Mesenchymal stem cell (in vitro differentiated cells and primary cell): ENCODE measurements at places on chromosomes 11 and 22.

DNA sequence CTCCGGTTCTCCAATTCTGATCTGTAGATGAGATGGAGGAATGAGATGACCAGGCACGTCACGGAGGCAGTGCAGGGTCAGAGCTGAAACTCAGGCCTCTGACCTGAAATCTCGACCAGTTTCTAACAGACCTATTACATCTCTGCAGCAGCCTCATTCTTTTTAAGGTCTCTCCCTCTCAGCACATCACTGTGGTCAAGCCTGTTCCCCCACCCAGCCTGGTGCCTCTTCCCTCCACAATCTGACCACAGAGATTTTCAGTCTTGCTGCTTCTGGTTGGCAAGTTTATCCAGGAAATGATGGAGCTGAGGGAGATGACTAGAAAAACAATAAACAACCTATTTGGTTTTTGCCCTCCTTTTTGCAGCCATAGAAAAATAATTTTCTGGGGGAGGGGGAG, 9.5 kb downstream of the GRAMD1B start:
- DNase-seq = no peak

DNA sequence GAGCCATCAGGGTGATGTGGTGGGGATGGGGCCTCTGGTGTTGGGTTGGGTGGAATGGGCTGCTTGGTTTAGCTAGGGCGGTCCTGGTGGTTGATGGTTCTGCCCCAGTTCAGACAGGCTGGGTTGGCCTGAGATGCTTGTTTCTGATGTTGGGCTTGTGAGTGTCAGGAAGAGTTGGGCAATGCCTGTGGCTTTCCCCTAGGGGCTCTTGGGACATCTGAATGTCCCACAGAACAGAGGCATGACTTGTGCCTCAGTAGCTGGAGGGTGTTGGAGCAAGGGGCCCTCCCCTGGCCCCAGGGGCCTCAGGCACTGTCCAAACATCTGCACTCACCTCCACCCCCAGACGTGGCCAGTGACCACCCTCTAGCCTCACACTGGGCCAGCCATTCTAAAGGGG, 14.0 kb upstream of the CTSD start:
- DNase-seq = no peak

GRCh38 chr11:17778956-17779860, 44.6 kb downstream of the KCNC1 start:
- DNase-seq = no peak

GRCh38 chr22:46058091-46058420, 81.1 kb upstream of the WNT7B start:
- no peak for DNase-seq

- DNase-seq = no peak
These were observed 40.4 kb upstream of the ETS1 start for GRCh38 chr11:128627666-128628324.

DNA sequence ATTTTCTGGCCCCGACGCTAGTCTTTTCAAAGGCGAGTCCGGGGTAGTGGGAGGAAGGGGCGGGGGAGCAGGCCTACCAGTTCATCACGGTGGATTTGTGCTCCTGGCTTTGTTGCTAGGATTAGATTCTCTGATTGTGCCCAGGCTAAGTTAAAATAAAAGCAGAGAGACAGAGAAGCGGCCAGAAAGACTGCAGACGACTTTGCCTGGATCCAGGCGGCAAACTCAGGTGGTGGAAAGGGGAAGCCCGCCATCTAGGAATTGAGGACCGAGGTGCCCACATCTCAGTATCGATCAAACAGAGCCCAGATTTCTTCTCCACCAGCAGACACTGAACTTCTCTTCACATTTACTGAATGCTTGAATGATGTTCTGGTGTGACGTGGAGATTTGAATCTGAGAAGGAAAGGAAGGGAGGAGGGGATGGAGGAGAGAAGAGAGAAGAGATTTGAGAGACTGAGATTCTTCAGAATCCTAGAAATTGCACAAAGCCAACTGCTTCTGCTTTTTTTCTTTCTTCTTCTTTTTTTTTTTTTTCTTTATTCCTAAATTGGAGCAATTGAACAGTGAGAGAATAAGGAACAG, 2.7 kb downstream of the FAT3 start:
- no peak for DNase-seq

DNA sequence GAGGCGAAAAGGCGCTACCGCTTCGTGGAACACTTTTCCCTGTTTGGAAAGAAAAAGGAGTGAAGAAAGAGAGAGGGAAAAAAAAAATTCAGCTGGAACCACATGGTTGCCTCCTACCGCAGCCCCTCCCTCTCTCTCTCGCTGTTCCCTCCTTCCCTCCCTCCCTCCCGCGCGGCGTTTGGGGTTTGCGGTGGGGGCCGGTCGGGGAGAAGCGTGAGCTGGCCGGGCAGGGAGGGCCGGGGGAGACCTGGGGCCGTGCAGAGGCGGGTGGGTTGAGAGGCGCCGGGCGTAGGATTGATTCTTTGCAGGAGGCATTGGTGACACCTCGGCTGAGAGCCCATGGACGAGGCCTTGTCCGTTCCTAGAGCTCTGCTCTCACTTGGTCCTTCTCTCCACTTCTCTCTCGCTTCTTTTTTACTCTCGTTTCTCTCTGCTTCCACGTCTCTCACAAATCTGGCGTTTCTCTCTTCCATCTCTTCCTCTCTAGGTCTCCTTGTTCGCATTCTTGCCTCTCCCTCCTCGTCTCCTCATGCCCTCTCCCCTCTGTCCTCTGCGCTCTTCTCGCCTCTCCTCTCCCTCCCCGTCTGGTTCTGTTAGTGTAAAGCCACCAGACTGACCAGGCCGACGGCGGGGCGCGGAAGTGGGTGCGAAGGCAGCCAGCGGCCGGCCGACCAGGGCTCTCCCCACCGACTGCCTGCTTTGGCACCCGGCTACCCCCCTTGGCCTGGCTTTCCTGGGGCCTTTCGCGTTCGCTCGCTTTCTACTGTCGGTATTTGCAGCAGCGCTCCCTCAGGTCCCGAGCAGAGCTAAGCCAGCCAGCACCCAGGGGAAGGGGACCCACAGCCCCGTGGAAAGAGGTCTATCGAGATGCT, at the start of gene CLMP:
Gene CLMP (minus strand): TSS at position 61 of the 872 bp plus-strand sequence. CDS start 308 bp downstream, outside the sequence.
- peak; percentile 74 for DNase-seq

GRCh38 chr11:64337538-64338249, 2.3 kb upstream of the CCDC88B start:
- DNase-seq = no peak

DNA sequence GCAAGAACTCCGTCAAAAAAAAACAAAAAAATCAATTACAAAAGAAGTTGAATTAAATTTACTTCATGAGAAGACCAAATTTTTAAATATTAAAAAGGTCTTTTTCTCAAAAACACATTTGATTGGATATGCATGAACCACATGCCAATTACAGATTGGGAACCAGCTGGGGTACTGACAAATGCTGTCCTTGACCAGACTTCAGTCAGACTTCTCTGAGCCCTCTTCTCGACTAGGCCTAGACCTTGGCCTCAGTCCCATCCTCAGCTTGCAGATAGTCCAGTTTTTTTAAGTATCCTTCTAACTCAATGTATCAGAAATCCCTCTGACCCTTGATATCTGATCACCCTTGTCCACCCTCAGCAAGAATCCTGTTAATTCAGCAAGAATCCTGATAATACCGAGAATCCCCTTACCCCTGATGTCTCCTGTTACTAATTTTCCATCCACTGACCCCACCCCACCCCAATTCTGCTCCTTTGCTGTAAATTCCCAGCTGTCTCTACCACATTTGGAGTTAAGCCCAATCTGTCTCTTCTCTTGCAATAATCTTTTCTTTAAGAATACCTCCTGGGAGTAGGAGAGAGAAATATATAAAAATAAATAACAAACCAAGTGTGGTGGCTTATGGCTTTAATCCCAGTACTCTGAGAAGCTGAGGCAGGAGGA, 30.9 kb downstream of the OR4D9 start:
- DNase-seq = no peak

DNA sequence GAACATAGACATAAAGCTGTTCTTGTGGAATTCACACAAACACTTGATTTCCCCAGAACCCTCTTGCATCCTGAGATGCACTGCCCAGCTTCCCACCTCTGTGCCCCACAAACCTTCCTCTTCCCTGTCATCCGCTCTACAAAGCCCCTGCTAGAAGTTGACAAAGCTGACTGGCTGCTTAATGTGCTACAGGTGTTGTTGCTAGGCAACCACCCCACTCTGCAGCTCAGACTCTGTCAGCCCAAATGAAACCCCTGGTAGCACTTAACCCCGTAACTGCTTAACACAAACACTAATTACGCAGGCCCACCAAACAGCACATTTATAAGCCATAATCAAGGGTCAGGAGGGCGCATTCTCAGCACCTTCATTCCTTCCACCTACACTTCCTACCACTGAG, 172.0 kb upstream of the CADM1 start:
- no peak for DNase-seq

- peak; percentile 74 for DNase-seq
These were observed 18.3 kb upstream of the MICALL1 start for GRCh38 chr22:37887584-37888378.

GRCh38 chr11:13465909-13466371, 2.9 kb upstream of the BTBD10 start:
- DNase-seq = peak; percentile 55

GRCh38 chr11:80281194-80281593, 840.4 kb upstream of the TENM4 start:
- DNase-seq = no peak

GRCh38 chr22:47606426-47606825, 844.0 kb downstream of the TBC1D22A start:
- no peak for DNase-seq

GRCh38 chr11:20759541-20759940, 90.2 kb downstream of the NELL1 start:
- DNase-seq = no peak

DNA sequence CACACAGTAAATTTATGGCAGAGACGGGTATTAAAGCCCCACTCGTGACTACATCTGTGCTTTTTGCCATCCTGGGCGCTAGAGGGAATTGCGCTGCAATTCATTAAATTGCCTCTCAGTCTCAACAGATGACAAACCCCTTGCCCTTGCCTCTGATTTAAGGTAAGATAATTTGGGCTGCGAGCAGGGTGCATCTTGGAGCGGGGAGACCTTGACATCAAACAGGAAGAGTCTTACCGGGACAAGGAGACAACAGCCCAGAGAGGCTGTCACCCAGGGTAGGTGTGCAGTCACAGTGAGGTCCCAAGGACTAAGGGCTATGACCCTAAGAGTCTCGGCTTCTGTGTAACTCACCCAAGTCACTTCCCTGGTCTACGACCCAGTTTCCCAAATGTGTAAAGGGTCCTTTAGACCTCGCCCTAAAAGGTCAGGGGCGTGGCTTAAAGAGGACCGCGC, 449 bp upstream of the TOM1 start:
- no peak for DNase-seq

GRCh38 chr11:131043251-131043650, 127.0 kb upstream of the SNX19 start:
- DNase-seq = no peak

DNA sequence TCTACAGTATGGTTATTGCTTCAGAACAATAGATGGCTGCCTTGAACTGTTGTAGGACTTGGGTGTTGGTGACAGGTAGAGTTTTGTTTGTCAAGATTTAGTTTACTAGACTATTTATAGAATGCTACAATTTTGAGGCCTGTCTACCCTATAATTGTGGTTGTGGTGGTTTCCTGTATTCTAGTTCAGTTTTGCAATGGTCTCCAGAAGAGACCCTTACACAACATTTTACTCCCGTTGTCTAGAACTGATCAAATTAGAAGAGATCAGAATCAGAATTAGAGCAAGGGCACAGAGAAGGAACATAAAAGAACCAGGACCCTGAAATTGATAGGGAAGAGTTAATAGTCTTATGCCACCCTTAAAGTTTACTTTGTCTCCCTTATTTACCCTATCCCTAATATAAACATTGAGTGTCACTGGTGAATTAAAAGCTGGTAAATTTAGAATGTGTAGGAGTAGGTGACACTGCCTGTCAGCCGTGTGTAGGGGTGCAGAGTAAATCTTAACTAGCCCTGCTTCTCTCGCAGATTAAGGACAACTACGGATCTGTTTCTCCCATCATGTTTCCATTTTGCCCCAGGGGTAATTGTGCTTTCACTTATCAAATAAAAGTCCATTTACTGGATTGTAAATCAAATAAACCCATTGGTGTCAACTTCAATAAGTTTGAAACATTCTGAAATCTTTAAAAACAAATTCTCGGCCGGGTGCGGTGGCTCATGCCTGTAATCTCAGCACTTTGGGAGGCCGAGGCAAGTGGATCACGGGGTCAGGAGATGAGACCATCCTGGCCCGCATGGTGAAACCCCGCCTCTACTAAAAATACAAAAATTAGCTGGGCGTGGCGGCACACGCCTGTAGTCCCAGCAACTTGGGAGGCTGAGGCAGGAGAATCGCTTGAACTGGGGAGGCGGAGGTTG, 10.9 kb upstream of the PHLDB1 start:
- peak; percentile 24 for DNase-seq

- peak; percentile 43 for DNase-seq
These were observed 29.5 kb downstream of the TRIOBP start for GRCh38 chr22:37726241-37726887.

DNA sequence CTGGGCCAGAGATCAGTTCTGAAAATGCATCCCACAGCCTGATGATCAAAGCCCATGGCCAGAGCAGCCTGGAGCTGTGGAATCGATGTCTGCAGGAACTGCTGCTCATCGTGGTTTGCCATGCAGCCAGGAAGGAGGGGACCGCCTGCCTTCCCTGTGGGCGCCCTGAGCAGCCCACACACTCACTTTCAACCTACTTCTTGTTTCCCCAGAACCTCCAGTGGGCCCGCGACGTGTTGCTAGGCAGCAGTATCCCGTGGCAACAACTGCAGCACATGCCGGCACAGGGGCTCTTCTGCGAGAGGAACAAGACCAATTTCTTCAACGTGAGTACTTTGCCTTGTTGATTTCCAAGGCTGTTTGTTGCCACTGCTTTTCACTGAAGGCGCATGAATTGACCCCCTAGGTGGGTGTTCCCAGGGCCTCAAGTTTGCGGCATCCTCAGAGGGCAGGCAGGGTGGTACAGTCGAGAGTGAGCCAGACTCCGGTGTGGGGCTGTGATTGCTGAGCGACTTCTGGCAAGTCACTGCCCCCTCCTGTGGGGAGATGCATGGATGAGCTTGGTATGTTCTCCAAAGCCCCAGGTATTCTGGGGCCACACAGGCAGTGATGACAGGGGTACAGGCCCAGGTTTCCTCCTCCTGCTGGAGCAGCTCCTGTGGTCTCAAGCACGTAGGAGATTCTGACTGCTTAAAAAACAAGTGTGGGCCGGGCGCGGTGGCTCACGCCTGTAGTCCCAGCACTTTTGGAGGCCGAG, 47.0 kb upstream of the SUSD2 start:
- DNase-seq = no peak

DNA sequence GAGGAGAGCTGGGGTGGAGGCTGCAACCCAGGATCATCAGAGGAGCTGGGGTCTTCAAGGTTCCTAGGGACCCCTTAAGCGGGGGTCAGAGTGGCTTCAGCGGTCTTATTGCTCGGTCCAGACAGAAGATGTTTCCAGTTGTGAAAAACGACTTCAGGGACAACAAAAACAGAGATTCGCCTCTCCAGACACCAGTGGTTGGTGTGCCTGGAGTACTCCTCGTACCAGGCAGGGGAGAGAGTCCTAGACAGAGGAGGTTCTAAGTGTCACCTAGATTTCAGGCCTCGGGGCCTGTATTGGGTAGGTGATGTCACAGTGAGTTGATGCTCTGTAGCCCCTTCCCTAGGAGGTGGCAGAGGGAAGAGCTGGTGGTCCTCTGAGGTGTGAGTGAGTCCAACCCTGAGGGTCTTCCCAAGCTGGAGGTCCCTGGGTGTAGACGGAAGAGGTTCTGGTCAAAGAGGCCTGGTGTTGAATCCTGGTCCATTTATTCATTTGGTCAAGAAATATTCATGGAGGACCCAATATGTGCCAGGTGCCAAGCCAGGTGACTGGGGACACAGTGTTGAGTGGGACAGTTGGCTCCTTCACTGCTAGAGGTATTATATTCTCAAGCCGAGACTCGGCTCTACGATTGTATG, 4.4 kb upstream of the IGLL5 start:
- no peak for DNase-seq

GRCh38 chr11:43399983-43400630, 41.4 kb downstream of the TTC17 start:
- peak; percentile 8 for DNase-seq
